Activated T-cell treated with anti-CD3 and anti-CD28 coated beads for 48 hours (primary cell): ENCODE measurements at places on chromosomes 1 and 21.

- DNase-seq, result peak; percentile 90
These were observed 4.9 kb downstream of the SH3BGRL3 start for GRCh38 chr1:26284597-26285347.

DNA sequence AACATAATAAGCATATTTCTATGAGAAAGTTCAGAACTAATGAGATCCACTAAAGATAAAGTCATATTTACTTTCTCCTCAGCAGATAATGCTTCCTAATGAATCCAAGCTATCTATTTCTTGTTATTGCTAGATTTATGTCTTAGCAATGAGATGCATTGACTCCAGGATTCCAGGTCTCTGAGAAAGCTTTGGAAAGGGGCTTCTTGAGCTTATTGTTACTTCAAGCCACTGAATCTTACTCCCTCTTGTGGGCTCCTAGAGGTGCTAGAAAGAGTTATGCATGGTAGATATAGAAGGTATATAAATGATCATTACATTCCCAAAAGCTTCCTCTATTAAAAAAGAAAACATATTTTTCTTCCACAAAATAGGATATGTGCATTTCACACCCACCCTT lies 246.4 kb upstream of the ADAMTS5 start:
- DNase-seq, result no peak

- DNase-seq, result no peak
These were observed 702.9 kb downstream of the BRINP3 start for GRCh38 chr1:189774721-189775287.

GRCh38 chr1:156104065-156104810 lies 10.3 kb upstream of the LMNA start:
- DNase-seq, result no peak

DNA sequence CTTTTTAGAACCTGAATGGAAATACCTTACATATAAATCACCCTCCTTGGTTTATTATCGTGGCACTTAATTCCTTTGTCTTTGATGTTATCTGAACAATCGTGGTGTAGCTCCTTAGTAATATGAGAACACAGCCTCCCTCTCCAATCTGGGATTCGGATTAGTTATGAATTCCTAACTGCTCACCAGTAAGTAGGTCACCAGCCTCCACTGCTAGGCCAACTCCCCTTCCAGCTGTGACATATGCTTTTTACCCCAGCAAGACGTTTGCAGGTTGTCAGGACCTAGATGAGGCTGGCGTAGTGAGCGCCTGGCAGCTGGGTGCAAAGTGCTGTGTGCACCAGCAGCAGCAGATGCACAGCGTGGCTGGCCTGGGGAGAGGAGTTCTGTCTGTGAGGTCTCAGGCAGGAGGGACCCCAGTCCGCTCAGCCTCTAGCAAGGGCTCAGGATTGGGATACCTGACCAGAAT lies 38.2 kb downstream of the NTPCR start:
- no peak for DNase-seq
